ENCODE measurements at places on chromosomes 6 and 20. TPM values are rescaled to one million over a fixed set of nuclear protein-coding genes. Genes with fewer than 3 reads are reported as not detected.
A peak's percentile ranks its signal among the peaks of the same experiment; 100 is the strongest.

GRCh38 chr20:11248011-11248409 is 574.2 kb upstream of the JAG1 start:
- no peaks in the 10 kb centered on the region for H3K36me3 ChIP-seq
- no peak overlapping the region for H3K27ac ChIP-seq
- no peaks in the 10 kb centered on the region for H3K27me3 ChIP-seq
- peaks cover 9% of the 10 kb centered on the region for H3K4me1 ChIP-seq

DNA sequence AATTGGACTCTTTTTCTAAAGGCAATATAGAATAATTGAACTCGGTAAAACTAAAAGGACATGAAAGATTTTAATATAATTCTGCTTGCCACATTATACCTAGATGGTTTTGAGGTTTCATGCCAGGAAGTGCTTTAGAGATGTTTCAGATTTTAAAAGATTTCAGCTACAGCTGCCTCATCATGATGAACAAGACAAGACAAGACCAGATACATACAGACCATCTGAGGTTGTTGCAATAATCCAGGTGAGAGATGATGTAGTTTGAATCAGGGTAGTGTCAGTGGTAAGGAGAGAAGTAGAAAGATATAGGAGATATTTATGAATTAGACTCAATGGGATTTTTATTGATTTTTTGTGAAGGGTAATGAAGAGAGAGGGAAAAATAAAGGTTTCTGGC is 374.3 kb upstream of the HSF2 start:
- H3K4me1 ChIP-seq: no peaks in the 10 kb centered on the region
- H3K4me3 ChIP-seq: no peak overlapping the region
- no peaks in the 10 kb centered on the region for H3K36me3 ChIP-seq
- H3K27ac ChIP-seq: no peak overlapping the region
- no peaks in the 10 kb centered on the region for H3K27me3 ChIP-seq
- DNase-seq: no peak

TBC1D32 gene
- total RNA-seq: 4.8 TPM

DNA sequence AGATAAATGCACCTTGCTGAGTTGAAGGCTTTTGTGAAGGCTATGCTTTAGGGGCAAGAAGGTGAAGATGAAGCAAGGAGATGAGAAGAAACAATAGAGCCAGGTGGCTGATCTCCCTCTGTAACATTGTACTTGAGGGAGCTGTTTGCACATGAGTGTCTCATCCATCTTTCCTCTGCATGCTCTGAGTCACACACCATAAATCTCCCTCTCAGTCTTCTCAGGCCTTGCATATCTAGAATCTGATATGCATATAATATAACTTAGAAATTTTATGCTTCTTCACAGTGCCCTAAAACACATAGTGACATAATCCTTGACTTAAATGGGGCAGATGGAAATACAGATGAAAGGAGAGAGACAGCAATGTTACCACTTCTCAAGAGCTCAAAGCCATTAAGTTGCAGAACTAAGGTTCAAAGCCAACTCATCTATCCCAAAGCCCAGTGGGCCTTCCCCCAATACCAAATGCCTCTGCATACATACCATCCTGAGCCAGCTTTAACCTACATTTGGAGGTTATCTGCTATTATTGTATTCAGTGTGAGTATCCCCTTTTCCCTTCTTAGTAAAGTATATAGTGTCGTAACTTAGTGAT is 62.4 kb upstream of the STXBP5 start:
- H3K4me1 ChIP-seq: no peaks in the 10 kb centered on the region
- DNase-seq: no peak
- no peak overlapping the region for H3K4me3 ChIP-seq
- H3K27me3 ChIP-seq: no peaks in the 10 kb centered on the region

DNA sequence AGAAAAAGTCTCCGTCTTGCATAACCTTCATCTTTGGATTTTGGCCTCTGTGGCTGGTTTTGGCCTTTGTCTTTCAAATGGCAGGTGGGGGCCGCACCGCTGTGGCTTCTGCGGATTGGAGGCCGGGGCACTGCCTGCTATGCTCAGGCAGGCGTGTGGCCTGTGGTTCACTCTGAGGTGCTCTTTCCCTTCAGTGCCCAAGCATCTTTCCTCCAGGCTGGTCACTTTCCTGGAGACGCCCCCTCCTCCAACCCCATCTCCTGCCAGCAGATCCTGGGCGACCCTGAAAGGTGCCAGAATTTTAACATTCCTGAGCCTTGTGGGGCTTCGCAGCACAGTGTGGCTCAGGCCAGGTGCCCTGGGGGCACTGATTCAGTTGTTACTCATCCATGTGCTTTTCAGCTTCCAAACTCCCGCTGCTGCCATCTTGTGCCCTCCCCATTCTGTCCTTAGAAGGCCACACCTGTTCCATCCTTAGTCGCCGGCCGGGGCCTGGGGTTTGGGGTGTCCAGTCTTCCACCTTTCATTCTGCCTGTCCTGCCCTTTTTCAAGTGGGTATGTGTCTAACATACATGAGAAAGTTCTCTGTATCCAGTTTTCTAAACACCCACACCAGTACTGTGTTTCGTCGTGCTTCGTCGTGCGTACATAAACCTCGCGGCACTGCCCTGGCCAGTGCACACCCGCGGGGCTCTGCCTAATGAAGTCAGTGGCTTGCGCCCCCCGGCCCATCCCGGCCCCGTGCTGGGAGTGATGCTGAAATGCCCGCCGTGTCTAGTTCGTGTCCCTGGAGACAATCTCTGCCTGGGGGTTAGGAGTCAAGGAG is 12.1 kb downstream of the SS18L1 start:
- H3K4me1 ChIP-seq: peaks cover 37% of the 10 kb centered on the region
- H3K4me3 ChIP-seq: no peak overlapping the region
- no peaks in the 10 kb centered on the region for H3K27me3 ChIP-seq
- peak overlapping the region; percentile 56 for H3K27ac ChIP-seq
- peaks cover 21% of the 10 kb centered on the region for H3K36me3 ChIP-seq
- DNase-seq: peak; percentile 64

- DNase-seq: no peak
- no peaks in the 10 kb centered on the region for H3K36me3 ChIP-seq
- H3K27me3 ChIP-seq: no peaks in the 10 kb centered on the region
Measured at GRCh38 chr6:48472091-48472490, 361.1 kb upstream of the PTCHD4 start.

DNA sequence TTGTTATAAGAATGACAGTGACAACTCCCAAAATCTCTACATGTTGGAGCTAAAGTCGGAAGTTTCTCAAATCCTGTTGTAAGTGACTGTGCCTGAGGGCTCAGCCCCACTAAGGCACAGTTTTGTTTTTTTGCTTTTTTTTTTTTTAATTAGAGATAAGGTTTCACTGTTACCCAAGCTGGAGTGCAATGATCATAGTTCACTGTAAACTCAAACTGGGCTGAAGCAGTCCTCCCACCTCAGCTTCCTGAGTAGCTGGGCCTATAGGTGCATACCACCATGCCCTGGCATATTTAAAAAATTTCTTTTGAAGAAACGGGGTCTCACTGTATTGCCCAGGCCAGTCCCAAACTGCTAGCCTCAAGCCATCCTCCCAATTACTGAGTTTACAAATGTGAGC is 96.9 kb downstream of the DTD1 start:
- DNase-seq: no peak
- H3K4me1 ChIP-seq: peaks cover 14% of the 10 kb centered on the region
- H3K27me3 ChIP-seq: no peaks in the 10 kb centered on the region
- no peak overlapping the region for H3K4me3 ChIP-seq
- no peaks in the 10 kb centered on the region for H3K36me3 ChIP-seq

DNA sequence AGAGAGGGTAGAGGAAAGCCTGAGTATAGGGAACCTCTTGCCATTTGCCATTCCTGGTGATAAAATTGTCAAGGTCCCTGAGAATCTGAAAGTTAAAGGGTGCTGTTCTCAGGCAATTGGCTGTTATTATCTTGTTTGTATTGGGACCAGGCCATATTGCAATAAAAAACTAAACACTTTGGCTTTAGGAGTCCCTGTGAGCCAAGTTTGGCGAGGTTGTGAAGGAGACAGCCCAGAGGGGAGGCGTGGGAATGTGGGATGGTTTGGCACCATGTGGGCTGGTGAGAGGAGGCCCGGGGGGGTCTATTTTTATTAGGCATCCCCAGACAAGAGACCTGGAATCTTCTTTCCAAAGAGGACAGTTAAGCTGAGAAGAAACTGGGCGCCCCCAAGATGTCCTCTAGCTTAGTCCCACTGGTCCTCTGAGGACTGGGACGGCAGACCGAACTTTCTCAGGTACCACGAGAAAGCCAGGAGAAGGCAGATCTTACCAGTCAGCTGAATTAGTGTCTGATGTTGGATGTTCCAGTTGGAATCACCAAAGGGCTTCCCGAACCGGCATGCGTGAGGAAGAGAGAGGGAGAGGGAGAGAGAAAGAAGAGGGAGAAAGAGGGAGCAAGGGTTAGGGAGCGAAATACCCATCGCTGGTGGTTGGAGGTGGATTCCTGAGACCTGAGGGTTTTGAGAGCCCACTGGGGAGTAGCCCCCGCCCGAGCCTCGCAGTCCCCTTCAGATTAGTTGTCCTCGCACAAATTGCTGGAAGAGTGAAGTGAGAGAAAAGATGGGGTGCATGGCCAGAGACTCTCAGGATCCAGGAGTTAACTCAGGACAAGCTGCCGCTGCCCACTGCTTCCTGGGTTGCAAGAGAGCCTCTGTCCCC is 24.4 kb downstream of the DYNLT1 start:
- no peak overlapping the region for H3K4me3 ChIP-seq
- DNase-seq: no peak
- no peak overlapping the region for H3K27ac ChIP-seq
- H3K27me3 ChIP-seq: no peaks in the 10 kb centered on the region
- H3K4me1 ChIP-seq: no peaks in the 10 kb centered on the region
- peaks cover 65% of the 10 kb centered on the region for H3K36me3 ChIP-seq

FAM83C gene
- 0.07 TPM for total RNA-seq

GRCh38 chr6:97689078-97689754 is 406.2 kb upstream of the MMS22L start:
- H3K36me3 ChIP-seq: no peaks in the 10 kb centered on the region
- no peaks in the 10 kb centered on the region for H3K27me3 ChIP-seq
- no peak overlapping the region for H3K4me3 ChIP-seq

CST1 gene
- total RNA-seq: not detected

- H3K36me3 ChIP-seq: no peaks in the 10 kb centered on the region
- no peaks in the 10 kb centered on the region for H3K4me1 ChIP-seq
- no peak overlapping the region for H3K4me3 ChIP-seq
- H3K27me3 ChIP-seq: no peaks in the 10 kb centered on the region
- H3K27ac ChIP-seq: no peak overlapping the region
Measured at GRCh38 chr6:20906945-20907344, 372.7 kb downstream of the CDKAL1 start.

AARS2 gene
- 24.1 TPM for total RNA-seq

DNA sequence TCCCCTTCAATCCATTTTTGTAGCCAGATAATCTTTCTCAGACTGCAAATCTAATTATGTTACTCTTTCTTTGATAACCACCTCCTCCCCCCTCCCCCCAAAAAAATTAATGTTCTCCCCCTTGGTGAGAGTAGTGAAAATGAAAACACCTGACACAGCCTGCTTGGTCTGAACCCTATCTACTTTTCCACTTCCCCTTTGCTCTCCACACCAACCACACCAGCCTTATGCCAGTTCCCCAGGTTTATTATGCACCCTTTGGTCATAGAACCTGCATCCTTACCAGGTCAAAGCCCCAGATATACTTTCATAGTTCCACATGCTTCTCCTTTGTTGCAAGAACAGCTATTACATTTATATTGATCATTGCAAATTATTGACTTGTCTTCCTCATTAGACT is 19.4 kb downstream of the PFDN4 start:
- DNase-seq: no peak
- H3K4me1 ChIP-seq: peaks cover 8% of the 10 kb centered on the region
- H3K36me3 ChIP-seq: no peaks in the 10 kb centered on the region
- H3K27me3 ChIP-seq: no peaks in the 10 kb centered on the region
- H3K4me3 ChIP-seq: no peak overlapping the region
- H3K27ac ChIP-seq: no peak overlapping the region

DNA sequence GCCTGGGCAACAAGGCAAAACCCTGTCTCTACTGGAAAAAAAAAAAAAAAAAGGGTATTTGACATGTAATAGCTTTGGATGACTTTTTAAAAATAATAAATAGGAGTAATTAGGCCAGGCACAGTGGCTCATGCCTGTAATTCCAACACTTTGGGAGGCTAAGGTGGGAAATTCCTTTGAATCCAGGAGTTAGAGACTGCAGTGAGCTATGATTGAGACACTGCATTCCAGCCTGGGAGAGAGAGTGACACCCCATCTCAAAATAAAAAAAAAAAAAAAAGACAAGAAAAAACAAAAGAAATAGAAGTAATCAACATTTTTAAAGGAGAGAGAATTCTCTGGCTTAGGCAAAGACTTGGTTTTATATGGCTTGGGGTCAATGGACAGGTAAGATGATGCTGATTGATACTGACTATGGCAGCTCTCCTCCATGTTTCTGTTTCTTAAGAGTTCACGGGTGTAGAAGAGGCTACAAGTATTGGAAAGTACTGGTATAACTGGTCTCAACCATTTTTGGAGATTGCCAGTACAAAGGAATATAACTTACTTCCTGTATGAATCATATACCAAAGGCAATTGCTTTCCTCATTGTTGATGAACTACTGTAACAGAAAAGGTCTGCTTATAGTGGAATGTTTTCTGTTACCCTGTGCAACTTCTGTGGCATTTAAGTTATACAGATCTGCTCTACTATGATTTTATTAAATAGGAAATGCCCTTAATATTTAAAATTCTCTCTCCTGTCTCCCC is 10.1 kb downstream of the MAP3K5 start:
- no peaks in the 10 kb centered on the region for H3K36me3 ChIP-seq
- H3K27me3 ChIP-seq: peaks cover 20% of the 10 kb centered on the region
- H3K27ac ChIP-seq: no peak overlapping the region
- no peak overlapping the region for H3K4me3 ChIP-seq
- H3K4me1 ChIP-seq: no peaks in the 10 kb centered on the region

DNA sequence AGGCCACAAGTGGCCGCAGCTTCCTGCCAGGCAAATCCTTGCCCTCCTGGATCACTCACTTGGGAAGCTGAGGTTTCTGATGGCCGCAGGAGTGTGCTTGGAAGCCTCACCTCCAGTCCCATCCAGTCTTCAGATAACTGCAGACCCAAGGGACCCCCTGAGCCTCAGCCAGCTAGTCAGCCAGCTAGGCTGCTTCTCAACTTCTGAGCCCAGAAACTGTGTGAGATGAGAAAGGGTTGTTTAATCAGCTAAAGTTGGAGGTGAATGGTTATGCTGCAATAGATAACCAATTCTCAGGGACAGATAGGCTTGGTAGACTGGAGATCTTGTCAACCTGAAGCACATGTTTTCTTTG is 96.9 kb downstream of the THBS2 start:
- no peaks in the 10 kb centered on the region for H3K36me3 ChIP-seq
- H3K4me1 ChIP-seq: no peaks in the 10 kb centered on the region
- no peak for DNase-seq
- no peak overlapping the region for H3K27ac ChIP-seq
- peaks cover 21% of the 10 kb centered on the region for H3K27me3 ChIP-seq

DEFB132 gene
- total RNA-seq: not detected

GRCh38 chr6:32045811-32046449 is 7.7 kb downstream of the CYP21A2 start:
- peaks cover 39% of the 10 kb centered on the region for H3K4me1 ChIP-seq
- H3K4me3 ChIP-seq: no peak overlapping the region
- peaks cover 10% of the 10 kb centered on the region for H3K27me3 ChIP-seq
- no peak overlapping the region for H3K27ac ChIP-seq

- peak; percentile 94 for DNase-seq
- H3K36me3 ChIP-seq: peaks cover 29% of the 10 kb centered on the region
- no peaks in the 10 kb centered on the region for H3K27me3 ChIP-seq
- peak within 1 kb of the TSS; percentile 74 for H3K4me3 ChIP-seq
Measured at GRCh38 chr20:63739130-63740069, at the start of gene SLC2A4RG. Gene SLC2A4RG, plus strand, starts transcription at chr20:63739776. Its CDS starts 137 bp downstream, at chr20:63739913.

- DNase-seq: no peak
- no peak overlapping the region for H3K4me3 ChIP-seq
- no peaks in the 10 kb centered on the region for H3K4me1 ChIP-seq
- no peaks in the 10 kb centered on the region for H3K36me3 ChIP-seq
- H3K27me3 ChIP-seq: peaks cover 1% of the 10 kb centered on the region
Measured at GRCh38 chr20:1206366-1207148, 3.3 kb downstream of the C20orf202 start.

PLG gene
- 3.9 TPM for total RNA-seq
